ENCODE measurements at places on chromosomes 12 and 14.

DNA sequence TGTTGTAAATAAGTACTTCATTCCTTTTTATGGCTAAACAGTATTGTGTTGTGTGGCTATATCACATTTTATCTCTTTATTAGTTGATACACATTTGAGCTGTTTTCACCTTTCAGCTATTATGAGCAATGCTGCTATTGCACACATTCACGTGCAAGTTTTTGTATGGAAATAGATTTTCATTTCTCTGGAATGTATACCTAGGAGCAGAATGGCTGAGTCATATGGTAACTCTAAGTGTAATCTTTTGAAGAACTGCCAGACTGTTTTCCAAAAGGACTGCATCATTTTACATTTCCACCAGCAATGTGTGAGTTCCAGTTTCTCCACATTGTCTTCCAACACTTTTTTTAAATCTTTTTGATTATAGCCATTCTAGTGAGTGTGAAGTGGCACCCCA is 134.0 kb downstream of the SRGAP1 start:
- no peak for DNase-seq

DNA sequence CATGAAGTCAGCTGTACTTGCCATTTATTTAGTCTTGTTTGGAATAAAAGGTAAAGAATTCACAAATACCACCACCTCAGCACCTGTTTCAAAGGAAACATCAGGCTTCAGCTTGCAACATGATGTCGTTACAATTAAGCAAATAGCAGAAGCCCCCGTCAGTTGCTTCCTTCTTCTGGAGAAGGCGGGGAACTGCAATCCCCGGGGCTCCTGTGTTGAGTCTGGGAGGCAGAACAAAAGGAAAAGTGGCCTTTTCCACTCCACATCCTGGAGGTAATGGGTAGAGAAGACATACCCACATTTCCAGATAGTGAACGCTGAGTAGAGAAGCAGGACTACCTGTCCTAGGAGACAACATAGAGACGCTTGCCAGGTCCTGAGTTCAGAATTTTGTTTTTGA is 92.8 kb downstream of the DNAH10 start:
- no peak for DNase-seq

DNA sequence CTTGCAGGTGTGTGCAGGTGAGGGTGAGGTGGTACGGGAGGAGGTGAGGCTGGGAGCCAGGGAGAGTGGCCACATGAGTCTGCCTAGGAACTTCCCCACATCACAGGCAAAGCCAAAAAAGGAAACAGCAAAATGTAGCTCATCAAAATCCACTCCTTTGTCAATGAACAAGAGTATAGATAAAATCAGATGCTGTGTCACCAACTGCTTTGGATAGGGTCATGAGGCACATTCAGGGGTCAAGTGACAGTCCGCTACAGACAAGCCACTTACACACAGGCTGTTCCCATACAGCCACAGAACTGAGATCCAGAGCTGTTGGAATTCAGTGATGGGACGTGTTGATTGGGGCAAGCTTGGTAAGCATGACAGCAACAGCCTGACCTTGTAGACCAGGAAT is 100.3 kb upstream of the NOS1 start:
- no peak for DNase-seq

GRCh38 chr12:51328587-51328986 is 4.6 kb upstream of the BIN2 start:
- DNase-seq, result no peak

DNA sequence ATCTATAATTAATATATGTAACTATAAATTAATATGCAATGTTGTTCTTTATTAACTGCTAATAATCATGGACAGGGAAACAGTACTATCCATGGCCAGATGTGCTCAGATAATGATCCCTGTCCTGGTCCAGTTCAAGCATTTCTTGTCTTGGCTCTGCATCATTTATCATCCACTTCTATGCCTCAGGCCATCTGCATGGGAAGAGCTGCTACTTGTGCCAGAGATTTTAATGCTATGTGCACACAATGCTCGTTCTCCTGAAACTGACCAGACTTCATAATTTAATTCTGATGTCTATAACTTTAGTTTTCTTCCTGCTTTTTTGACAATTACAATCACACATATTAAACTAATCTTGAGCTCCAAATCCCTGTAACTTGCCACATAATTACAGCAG is 11.2 kb upstream of the TMX1 start:
- DNase-seq, result no peak

GRCh38 chr12:124648710-124649384 is 81.4 kb upstream of the NCOR2 start:
- DNase-seq, result no peak

DNA sequence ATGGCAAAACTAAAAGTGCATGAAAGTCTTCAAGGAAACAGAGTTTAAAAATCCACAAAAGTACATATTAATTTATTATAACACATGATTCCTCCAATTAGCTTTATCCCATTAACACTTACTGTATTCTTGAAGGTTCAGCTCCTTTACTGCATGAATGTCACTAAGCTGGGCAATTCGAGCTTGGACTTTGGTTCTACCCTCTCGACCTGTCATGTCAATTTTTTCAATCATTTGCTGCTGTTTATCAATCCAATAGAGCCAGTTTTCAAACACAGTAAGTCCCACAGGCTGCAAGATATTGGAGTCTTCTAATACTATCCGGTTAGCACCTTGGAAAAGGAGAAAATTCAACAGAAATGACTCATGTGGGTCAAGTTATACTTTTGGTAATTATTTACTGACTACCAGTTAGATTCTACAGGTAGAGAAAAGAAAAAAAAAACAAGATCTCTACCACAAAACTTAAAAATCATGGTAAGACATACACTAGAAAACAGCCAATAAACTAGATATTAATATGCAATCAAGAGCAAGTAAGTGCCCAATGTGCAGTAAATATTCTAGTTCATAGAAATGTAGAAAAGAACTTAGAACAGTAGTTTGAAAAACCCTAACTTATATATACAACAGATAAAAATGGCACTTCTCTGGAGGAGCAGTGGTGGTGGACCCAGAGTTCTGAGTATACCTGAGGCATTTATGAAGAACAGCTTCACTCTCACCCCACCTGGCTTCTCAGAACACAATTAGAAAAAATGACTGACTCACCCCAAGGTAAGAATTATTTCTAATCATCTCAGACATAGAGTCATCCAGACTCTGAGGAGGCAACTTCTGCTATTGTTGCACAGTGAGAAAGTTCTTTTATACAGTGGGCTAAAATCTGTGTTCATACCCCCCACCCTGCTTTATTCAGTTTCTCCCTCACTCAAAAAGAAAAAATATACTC is 67.7 kb downstream of the BCL2L14 start:
- DNase-seq, result no peak

- no peak for DNase-seq
Observed at GRCh38 chr14:39085933-39086332, 17.1 kb downstream of the SEC23A start.

DNA sequence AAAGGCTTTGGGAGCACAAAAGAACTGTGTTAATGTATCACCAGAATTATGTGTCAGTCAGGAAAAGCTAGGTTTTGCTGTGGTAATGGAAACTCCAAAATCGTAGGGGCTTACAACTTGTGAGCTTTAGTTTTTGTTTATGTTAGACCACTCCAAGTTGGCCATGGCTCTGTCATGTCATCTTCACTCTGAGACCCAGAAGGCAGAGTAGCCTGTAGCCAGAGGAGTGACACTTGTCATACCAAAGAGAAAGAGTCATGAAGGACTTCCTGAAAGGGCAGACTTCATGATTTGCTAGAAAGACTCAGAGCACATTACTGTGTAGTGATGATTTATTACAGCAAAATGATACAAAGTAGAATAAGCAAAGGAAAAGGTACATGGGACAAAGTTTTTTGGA is 133.6 kb upstream of the SSTR1 start:
- no peak for DNase-seq

DNA sequence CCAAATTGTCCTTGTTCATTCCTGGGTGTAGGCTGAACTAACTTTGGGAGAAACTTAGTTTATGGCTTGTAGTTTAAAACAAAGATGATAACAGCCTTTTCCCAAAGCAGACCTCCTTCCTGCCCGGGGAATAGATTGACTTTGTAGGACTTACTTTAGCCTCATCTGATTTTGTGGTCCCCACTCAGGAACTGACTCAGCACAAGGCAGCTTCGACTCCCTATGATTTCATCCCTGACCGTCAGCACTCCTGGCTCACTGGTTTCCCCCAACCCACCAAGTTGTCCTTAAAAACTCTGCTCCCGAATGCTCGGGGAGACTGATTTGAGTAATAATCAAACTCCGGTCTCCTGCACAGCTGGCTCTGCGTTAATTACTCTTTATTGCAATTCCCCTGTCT is 40.1 kb upstream of the DDHD1 start:
- no peak for DNase-seq

DNA sequence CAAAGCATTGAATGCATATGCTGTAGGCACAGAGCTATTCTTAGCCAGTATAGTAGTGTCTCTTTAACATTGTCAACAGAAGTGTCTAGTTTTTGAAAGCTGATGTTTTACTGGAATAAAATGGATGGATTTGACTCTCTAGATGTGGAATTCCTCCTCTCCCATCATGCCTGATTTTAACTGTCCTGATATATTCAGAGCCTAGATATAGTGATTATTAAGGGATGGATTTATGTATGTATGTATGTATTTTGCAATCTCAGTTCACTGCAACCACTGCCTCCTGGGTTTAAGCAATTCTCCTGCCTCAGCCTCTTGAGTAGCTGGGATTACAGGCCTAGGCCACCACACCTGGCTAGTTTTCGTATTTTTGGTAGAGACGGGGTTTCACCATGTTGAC is 144.8 kb upstream of the NAV3 start:
- no peak for DNase-seq

DNA sequence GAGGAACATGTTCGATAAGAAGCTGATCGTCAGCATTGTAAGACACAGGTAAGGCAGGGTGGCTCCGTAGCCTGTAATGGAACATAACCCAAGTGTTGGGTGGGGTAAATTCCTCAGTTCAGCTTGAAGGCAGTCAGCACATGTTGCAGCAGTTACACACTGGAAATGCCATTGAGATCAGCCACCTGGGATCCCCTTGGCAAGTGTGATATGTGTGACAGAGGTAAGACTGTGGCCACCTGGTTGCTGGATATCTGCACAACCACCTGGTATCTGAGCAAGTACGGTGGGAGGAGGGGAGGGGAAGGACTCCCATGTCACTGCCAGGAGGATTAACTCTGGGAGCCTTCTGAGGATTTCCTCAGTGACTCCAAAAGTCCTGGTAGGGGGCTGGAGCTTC is 158.0 kb upstream of the CAND1 start:
- DNase-seq, result no peak

GRCh38 chr14:90624732-90625400 is 191.4 kb downstream of the TTC7B start:
- no peak for DNase-seq

GRCh38 chr12:3973269-3973884 is 100.2 kb upstream of the PARP11 start:
- peak; percentile 11 for DNase-seq

GRCh38 chr12:57223191-57224165 is 6.0 kb upstream of the SHMT2 start:
- DNase-seq, result no peak

DNA sequence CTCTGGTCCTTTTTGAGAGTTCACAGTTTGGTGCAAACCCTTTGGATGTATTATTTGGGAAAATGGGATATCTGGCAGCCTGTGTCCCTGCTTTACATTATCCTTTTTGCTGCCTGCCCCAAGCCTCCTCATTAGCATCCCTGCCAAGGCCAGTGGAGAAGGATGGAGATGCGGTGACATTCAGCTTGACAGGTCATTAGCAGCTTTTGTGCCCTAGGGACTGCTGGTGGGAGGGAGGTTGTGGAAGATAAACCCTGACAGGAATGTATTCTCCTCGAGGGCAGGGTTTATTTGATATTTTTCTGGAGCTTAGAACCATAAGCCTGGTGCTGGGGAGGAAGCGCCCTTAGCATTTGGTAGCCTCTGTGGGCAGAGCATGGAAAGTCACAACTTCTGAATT is 49.3 kb downstream of the PTPN11 start:
- no peak for DNase-seq

- no peak for DNase-seq
Observed at GRCh38 chr14:98120831-98121464, 1151.0 kb downstream of the BCL11B start.

GRCh38 chr14:52189325-52189724 is 78.2 kb upstream of the PTGDR start:
- no peak for DNase-seq

GRCh38 chr14:72476657-72477499 is 417.0 kb downstream of the DPF3 start:
- DNase-seq, result peak; percentile 38

DNA sequence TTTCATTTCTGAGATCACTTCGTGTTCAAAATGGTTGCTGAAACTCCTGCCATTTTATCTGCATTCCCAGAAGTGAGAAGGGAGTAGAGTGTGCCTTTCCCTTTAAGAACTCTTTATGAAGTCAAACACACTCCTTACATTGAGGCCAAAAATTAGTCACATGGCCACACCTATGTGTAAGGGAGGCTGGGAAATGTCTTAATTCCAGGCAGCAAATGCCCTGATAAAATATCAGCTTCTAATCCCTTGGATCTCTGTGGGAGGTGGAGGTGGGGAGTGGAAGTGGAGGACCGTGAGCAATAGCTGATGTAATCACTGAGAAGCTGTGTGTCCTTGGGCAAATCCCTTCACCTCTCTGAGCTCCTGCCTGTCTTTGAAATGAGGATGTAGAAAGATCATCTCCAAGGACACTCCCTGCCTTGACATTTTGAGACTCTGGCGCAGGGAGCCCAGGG is 22.7 kb upstream of the ANKRD9 start:
- DNase-seq, result no peak

DNA sequence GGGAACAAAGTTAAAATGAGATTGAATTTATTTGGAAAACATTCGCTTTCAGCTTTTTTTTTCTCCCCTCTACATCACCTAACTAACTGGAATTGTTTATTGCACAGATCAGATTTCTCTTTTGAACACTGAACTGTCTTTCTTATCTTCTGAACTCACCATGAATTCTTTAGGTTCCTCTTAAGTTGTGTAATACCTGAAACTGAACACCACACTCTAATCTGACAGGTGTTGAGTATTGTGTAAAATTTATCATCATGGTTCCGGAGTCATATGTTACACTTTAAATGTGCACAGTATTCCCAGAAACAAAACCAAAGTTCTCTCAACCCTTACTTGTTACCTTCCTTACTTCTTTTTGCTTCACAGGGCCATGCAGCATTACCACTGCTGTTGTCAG is 66.8 kb downstream of the TGFB3 start:
- no peak for DNase-seq

GRCh38 chr12:121804417-121805111 is 755 bp downstream of the SETD1B start:
- peak; percentile 67 for DNase-seq

GRCh38 chr12:106892075-106892474 is 63.6 kb upstream of the TMEM263 start:
- DNase-seq, result no peak

GRCh38 chr14:22653012-22653621 is 9.0 kb upstream of the OR6J1 start:
- DNase-seq, result peak; percentile 41

DNA sequence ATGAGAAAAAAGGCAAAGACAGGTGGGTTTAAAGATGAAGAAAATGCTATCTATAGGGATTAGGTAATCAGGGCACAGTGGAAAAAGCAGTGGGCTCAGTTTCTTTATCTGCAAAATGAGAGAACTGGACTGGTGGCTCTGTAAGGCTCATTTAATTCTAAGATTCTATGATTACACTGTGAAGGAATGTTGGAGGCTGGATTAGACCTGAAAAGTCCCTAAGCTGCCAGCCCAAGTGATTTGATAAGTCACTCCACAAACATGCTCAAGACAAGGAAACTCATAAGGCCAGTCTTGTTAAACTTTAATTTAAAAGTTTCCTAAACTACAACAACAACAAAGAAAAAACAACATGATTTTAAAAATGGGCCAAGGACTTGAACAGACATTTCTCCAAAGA is 75.1 kb downstream of the DCAF5 start:
- no peak for DNase-seq

GRCh38 chr12:9888665-9889273 is 7.5 kb downstream of the KLRF2 start:
- DNase-seq, result no peak

All from stimulated activated CD4-positive, alpha-beta T cell treated with anti-CD3 and anti-CD28 coated beads, Interleukin-4, amount 100 ng/mL, for 1 hour (primary cell).